HFFc6 (cell line): ENCODE measurements at places on chromosomes 5 and 9. TPM values are rescaled to one million over a fixed set of nuclear protein-coding genes. Genes with fewer than 3 reads are reported as not detected.

PRUNE2 gene
- total RNA-seq: 0.13 TPM in 1 of 3 replicates, not detected in the others

TMEM232 gene
- 0.81 to 1.1 TPM (median 1.00 TPM) in 3 replicates for total RNA-seq

WHRN gene
- total RNA-seq: 3.2 to 3.6 TPM (median 3.5 TPM) in 3 replicates

IL7R gene
- 41.7 to 60.6 TPM (median 43.6 TPM) in 3 replicates for total RNA-seq

OR1J2 gene
- not detected in 3 replicates for total RNA-seq

PDZD2 gene
- 0.09 to 0.33 TPM (median 0.24 TPM) in 3 replicates for total RNA-seq

IL13 gene
- total RNA-seq: not detected in 3 replicates
